T-helper 2 cell (primary cell): ENCODE measurements at places on chromosomes 2 and 18.

DNA sequence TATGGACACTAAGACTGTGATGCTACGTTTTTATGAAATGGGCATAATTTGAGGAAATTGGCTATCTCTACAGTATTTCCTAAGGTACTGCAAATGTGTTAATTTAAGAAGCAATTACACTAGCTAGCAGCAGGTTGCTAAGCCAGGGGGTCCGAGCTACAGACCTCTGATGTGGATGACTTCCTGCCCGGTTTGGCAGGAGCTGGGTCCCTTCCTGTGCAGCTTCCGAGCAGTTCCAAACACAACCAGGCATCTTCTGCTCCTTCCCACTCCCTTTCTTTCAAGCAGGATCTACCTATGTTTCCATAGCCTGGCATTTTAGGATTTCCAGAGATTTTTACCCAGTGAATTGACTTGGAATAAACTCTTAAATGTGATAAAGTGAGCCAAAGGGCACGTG, 55.7 kb downstream of the SCN2A start:
- no peak for DNase-seq

DNA sequence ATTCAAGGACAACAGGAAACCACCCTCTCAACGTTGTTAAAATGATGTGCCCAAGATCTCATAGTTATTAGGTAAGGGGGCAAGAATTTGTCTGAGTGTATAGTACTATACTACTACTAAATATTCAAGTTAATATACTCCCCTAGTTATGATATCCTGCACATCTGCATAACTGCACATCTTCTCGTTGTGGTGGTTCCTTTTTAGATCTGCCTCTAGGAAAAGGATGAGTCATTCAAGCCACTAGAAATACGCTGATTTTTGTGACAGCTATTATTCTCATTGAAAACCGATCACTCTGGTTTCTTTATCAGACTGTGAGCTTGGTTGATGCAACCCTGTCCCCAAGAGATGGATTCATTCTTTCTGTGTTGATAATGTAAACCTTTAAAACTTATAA, 1067.0 kb upstream of the FANCL start:
- no peak for DNase-seq

DNA sequence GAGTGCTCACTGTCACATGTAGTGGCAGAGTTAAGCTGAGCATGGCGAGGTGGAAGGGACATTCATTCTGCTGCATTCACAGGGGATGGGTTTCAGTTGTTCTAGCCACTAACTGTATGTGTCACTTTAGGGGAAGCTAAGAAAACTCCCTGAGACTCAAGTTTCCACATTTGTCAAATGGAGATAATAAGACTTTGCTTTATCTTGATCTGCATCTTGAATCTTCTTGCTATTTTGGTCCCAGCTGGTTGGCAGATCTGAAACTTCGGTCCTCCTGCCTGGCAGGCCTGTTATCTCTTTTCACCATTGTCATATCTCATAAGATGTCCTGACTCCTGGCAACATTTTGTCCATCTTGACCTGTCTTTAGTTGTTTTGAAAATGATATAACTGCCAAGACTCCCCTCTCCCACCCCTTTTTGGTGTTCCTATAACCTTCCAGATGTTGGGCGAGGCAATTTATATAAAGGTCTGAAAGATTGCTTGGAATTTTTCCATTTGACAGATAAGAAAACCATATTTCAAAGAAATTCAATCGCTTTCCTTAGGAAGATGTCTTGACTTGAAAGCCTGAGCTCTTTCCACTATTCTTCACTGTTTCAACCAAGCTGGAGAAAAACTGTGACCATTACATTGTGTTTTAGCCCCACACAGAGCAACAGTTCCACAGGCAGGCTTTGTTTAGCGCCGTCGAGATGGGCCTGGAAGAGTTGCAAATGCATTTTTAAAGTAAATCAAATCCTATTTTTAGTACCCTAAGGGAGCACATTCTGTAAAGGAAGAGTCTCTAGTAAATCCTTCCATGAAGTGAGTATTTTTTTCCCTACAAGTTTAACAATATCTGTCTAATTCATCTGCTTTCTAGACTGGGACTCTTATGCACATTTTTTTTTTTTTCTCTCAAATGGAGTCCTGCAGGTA, 33.4 kb downstream of the MYCN start:
- no peak for DNase-seq

DNA sequence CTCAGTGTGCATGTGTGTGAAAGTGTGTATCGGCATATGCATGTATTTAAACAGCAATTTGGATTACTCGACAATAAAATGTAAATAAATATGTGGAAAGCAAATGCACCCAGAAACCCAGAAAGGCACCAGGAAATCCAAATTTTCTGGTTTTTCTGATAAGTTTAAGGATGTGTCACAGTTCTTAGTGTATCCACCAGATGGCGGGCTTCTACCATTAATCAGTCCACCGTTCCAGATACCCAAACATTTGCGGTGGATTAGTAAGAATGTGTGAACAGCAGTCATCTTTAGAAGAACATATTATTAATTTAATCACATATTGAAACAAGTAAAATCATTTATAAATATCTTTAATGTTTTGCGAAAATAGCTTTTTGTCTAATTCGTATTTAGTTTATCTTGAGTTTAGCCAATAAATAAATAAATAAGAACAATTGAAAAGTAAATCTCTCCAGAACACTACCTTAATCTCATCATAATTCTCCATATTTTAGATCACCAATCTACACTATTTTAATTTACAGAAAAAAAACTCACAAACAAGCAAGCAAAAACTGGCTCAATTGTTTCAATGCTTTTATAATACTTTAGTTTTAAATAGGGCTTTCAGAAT, 298.9 kb downstream of the DSEL start:
- no peak for DNase-seq

- no peak for DNase-seq
These were observed 148.6 kb downstream of the FAM210A start for GRCh38 chr18:13577781-13578180.

DNA sequence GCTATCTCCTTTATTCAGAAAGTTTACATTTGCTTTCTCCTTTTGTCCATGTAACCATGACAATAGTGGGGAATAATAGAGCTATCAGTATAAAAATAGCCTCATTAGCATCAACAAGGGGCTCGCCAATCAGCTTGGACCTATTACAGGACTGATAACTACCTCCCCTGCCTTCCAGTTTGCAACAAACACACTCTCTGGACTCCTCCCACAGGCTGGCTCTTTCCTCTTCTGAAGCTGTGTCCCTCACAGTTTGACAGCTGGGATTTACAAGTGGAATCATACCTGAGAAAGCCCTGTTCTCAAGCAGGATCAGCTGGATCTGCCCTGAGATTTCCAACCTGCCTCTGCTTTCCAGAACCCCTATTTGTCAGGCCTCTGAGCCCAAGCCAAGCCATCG, 162.5 kb downstream of the GRB14 start:
- DNase-seq = no peak

DNA sequence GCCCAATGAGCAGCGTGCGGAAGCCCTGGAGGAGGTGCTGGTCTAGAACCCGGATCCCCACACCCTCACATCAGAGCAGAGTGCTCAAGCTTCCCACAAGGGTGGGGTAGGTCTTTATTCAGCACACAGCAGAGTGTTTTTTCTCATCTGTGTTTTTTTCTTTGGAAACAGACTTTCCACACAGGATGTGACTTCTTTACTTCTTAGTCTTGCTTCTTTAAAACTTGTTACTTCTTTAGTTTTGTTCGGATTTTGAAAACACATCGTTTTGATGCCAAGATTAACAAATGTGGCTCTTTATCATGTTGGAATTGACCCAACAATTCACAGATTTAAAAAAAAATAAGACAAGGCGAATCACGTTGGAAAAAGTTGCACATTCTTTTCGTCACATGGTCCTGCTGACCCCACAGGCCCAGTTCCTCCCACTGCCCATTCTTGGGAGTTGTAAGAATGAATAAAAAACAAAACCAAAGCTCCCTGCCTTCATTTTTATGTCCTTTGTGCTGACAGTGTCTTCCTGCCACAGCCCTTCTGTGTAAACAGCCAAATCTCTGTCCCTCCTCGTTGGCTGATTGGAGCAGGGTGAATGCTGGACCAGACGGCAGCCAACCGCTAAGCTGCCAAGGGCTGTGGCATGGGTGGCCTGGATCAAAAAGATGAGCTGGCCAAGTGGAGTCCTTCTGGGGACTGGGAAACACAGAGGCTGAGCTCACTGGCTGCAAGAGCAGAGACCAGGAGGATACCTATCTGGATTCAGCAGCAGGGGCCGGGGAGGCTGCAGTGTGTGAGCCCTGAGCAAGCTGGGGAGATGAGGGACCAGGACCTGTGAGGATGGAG, 81.6 kb downstream of the TWIST2 start:
- no peak for DNase-seq

GRCh38 chr2:219957820-219958219, 330.4 kb downstream of the SLC4A3 start:
- no peak for DNase-seq

DNA sequence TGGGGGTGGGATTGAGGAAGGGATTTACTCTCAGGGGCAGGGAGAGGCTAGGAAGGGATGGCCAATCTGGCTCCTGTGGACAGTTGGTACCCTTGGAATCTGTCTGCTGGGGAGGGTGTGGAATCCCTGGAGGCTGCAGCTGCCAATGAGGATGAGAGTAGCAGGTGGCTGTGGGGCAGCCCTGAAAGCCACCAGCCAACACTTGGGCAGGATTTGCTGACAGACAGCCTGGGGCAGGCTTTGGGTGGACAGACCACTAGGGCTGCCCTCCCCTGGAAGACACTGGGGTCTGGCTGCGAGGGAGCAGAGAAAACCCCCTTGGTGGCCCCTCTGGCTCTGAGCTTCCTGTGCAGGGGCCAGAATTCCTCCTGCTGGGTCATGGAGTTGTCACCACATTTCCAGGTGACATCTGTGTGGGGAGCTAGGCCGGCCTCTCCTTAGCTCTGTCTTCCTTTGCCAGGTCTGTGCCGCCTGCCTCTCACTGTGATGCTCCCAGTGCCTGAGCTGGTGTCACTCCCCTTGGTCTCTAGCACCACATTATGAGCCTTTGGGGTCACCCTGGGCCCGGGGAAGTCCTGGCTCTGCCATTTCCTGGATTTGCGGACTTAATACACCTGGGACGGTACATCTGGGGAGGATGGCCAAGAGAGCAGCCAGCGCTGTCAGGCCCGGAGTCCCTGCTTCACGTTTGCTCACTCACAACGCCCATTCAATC, 13.4 kb upstream of the ARHGEF4 start:
- no peak for DNase-seq

DNA sequence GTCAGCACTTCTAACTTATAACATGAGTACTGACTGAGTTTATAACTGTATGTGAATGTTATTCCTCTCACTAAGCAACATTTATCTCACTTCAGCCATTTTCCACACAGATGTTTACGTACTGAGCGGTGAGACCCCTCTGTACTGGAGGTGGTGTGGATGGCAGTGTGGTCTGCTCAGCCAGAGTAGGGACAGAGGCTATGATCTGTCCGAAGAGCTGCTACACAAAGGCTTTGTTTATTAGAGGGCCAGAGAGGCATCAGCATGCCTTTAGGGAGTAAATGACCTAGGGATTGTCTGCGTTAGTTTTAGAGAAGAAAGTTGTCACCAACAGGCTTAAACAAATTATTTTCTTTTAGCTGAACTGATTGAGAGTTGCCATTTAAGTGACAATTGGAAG, 23.2 kb upstream of the TACR1 start:
- no peak for DNase-seq

- peak; percentile 33 for DNase-seq
These were observed 31.0 kb downstream of the RNF125 start for GRCh38 chr18:32049393-32050171.

DNA sequence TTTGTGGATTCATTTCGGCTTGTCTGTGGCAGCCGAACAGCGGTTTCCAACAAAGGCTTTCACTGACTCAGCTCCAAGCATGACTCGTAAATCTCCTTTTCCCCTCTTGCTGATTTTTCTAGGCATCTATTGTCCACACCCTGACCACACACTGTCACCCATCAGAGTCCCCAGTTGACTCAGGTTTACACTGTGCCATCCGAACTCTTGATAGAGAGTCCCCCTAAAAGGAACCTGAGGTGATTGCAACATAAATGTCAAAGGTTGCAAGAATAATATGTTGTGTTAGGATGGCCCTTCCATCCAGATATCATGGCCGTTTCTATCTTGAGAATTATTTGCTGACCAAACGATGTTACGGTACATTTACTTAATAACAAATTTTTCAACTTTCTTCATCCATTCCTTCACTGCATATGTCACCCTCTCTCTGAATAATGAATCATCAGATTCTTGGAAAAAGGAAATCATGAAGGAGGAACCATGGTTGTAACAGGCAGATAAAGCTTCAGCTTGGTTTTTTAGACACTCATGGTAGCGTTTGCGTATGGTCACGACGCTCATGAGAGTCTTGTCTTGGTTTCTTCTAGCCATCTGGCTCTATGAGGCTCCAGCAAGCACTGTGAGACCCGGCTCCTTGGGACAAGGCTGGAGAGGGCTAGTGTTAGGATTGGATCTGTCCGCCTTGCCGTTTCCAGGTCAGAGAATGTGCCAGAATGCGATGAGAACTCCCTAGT, 72.1 kb downstream of the NPAS2 start:
- DNase-seq = no peak

DNA sequence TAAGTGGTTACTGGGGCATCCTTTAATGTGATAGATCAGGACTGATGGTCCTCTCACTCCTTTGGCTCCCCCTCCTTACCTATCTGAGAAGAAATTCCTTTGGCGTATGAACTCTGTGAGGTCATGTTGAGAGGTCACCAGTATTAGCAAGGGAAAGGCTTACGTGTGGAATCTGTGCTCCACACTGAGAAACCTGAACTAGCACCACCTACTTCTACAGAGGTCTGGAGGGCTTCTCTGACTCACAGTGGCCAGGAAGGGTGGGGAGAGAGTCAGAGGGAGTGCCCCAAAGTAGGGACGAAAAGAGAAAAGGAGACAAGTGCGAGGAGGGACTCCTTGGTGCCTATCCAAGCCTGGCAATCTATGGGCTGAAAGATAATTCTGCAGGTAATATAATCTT, 348.6 kb downstream of the TNS1 start:
- no peak for DNase-seq

- no peak for DNase-seq
These were observed 160.8 kb downstream of the TGIF1 start for GRCh38 chr18:3610813-3611212.

DNA sequence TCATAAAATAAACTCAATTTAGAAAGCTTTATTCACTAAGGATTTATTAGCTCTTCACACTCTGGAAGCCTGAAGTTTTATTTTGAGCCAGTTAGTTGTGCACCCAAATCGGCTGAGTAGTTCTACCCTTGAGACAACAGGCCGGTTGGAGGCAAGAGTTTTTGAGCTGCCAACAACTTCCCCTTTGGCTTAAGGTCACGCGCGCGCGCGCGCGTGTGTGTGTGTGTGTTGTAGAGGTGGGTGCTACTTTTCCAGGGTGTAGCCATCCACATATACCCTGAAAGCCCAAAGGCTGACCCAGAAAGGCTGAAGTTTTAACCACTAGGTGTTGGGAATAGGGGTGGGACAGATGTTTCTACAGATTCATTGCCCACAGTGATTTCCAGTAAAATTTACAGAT, 150.2 kb upstream of the LHCGR start:
- no peak for DNase-seq

DNA sequence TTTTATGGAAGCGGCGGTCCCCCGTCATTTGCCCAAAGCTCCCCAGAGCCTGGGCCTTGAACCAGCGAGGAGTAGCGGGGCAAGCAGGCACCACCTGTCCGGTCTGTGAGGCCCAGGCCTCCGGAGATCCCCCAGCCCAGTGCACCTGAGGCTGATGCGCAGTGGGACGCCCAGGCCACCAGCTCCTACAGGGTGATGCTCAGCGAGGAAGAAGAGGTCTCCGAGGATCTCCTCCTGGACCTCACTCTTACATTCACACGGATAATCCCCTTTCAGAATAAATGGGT, 220.2 kb downstream of the NDUFA10 start:
- DNase-seq = no peak

- DNase-seq = peak; percentile 57
These were observed 8.4 kb upstream of the HNRNPLL start for GRCh38 chr2:38610851-38611801.

- peak; percentile 17 for DNase-seq
These were observed 31.0 kb upstream of the SLC3A1 start for GRCh38 chr2:44244135-44244871.
